ENCODE measurements at places on chromosomes 13 and 19.

- DNase-seq = no peak
These were observed 358.9 kb upstream of the NBEA start for GRCh38 chr13:34583181-34583580.

DNA sequence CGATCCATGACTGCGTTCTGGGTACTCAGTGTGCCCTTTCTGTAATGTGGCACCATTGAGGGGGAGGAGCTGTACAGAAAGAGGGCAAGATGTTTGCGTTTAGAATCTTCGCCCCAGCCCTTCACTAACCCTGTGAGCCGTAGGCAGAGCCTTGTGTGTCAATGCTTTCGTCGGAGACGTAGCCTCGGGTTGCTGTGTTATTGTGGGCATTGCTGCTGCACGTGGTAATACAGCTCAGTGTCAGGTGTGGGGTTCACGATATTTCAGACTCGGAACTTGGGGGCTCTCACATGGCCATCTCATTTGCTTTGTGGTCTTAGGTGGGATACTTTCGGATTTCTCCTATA, 6.1 kb downstream of the RPS9 start:
- DNase-seq = no peak

DNA sequence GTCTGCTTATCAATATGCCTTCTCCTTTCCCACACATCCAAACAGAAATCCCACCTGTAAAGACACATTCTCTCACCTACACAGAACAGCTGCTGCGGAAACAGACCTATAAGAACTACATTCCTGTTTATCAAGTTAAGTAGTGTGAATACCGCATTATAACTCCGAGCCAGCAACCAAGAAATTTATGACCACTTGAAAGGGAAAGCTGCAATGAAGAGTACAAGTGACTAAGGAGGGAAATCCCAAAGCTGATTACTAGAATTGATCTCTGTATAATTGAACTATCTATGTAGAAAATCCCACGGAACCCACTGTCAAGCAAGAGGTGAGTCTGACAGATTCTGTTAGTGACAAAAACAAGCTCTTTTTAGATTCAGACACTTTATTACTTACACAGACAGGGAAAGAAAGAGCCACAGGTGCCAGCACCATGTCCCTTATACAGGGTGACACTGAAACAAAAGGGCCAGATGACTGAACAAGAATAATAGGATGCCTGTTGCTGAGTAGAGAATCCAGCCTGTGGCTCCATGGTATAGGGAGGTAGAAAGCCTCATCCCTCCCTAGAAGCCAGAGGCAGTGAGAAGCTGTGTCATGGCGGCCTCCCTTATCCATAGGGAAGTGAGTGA, 1.6 kb upstream of the IGFL4 start:
- DNase-seq = no peak

DNA sequence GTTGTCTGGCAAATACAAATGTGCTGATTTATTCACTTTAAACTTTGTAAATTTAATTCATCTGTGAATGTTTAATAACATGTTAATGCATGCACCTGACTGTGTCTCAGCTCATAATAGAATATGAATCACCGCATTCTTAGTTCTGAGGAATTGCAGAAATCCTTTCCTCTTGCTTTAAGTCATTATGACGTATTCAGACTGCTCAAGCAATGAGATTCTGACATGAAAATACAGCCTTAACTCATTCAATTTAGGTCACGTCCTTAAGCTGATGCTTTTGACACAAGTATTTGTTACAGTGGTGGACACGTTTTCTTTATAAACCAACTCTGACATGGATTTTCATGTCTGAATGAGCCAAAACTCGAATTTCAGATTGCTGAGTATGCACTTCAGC, 541.0 kb upstream of the KLF12 start:
- no peak for DNase-seq

- no peak for DNase-seq
These were observed 2.6 kb downstream of the CIRBP start for GRCh38 chr19:1271528-1272422.

DNA sequence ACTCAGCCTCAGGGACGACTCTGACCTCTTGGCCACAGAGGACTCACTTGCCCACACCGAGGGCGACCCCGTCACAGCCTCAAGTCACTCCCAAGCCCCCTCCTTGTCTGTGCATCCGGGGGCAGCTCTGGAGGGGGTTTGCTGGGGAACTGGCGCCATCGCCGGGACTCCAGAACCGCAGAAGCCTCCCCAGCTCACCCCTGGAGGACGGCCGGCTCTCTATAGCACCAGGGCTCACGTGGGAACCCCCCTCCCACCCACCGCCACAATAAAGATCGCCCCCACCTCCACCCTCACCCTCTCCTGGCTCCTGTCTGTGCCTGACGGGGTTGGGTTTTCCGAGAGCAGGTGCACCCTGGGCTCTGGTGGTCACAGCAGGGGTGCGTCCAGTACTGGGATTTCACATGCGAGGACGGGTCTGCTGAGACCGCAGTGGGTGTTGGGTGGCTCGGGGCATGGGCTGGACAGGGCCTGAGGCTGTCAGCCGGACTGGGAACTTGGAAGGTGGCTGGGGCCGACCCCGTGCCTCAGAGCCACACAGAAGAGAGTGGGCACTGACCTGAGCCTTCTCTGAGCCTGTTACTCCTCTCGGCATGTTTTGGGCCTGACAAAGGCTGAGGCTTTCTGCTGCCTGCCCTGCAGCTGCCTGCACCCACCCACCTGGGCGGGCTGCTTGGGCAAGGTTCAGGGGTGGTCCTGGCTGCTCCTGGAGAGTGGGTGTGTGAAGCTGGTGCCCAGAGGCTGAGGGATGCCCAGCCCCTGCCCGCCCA, 6.3 kb upstream of the HCN2 start:
- no peak for DNase-seq
